ENCODE measurements at places on chromosomes 1 and 21.
A peak's percentile ranks its signal among the peaks of the same experiment; 100 is the strongest.

GRCh38 chr1:72271555-72272085 lies 10.7 kb downstream of the NEGR1 start:
- no peak for DNase-seq

GRCh38 chr21:37945036-37945435 lies 28.8 kb upstream of the KCNJ6 start:
- no peak for DNase-seq

GRCh38 chr1:92030656-92031107 lies 897 bp downstream of the EPHX4 start:
- DNase-seq: no peak

DNA sequence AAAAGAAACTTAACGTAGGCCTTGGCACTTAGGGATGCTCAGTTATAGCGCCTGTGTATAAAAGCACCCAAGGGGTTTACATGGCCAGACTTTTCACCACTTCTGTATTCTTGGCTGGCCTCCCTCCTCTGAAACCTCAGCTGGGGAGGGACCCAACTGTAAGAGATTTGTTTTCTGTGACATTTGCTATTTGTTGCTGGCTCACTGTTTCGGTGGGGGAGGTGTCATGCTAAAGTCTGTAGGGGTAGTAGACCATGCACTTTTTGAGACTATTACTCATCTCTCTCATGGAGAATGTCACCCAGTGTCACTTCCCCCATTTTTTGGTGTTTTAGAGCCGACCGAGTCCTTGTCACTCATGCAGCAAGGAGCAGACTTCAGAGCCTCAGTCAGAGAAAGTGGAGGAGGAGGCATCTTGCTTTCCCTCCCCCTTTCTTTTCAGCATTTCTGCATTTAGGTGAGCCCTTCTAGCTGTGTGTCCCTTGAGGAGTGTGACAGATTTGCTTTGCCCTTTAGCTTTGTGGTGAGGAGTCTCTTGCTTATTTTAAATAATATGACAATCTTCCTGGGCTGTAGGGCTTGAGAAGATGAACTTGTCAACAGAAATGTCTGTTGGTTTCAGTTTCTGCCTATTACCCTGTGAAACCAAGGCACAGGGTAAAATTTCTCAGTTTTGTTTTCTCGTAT lies 160.1 kb downstream of the FASLG start:
- no peak for DNase-seq

- DNase-seq: no peak
These were observed 18.7 kb downstream of the TMEM50A start for GRCh38 chr1:25356848-25357247.

- DNase-seq: no peak
These were observed 163.9 kb downstream of the GABPA start for GRCh38 chr21:25898671-25899070.

DNA sequence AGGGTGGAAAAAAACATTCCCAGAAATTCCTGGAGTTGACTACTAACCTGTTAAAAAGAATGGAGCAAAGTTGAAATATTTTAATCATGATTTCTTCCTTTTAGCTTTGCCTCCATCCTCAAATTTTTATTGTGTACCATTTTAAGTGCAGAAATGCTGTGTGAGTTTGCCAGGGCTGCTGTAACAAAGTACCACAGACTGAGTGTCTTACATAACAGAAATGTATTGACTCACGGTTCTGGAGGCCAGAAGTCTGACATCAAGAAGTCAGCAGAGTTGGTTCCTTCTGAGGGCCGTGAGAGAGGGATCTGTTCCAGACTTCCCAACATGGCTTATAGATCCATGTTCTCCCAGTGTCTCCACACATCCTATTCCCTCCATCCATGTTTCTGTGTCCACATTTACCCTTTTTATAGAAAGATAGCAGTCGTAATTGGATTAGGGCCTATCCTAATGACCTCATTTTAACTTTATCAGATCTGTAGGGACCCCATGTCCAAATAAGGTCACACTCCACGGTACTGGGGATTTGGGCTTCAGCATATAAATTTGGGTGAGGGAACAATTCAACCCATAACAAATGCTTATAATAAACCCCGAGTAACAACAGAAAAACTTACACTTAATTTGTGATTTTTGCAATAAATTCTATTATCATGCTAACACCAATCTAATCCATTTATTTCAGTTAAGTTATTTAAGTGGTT lies 12.7 kb downstream of the SNX7 start:
- DNase-seq: no peak

DNA sequence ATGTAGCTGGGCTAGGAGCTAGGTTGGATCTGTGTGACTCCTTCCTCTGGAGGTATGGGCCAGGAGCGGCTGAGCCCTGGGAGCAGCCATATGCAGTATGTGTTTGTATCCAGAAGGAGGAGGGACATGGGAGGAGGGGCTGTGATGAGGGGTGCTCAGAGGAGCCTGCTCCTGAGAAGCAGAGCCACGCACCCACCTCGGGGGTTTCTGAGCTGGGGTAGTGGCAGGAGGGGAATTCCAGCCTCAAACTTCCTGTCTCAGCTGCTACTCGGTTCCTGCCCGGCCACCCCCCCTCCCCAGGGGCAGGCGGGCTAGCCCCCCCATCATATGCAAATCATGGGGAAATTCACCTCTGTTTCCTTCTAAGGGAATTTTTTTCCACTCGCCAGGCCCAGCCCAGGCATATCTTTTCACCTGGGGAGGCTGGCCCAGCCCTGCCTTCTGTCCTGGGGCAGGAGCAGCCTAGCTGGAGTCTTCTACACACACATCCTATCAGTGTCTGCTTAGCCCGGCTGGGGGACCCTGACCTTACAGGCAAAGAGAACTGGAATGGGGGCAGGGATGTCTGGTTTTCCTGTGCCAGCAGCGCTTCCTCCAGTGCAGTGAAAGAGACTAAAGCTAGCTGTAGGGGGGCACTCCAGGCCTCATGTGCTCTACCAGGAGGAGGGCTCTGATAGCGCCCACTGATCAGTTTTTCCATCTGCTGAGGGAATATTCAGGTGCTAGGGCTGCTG lies 3.0 kb downstream of the ZC3H12A start:
- peak; percentile 62 for DNase-seq

DNA sequence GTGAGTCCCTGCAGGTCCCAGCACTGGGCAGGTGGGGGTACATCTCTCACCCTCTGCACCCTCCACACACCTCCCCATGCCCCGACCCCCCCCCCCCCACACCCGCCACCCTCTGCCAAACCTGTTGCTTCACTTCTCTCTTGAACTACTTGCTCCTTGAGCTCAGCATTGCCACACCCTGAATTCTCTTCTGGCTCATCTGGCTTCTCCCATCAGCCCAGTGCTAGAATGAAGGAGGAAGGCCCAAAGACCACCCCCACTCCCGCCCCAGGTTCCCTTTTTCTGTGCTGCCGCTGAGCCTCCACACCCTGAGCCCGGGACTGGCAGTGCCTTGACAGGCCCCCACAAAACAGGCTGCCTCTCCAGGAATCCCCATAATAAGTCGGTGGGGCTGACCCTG lies 6.4 kb upstream of the TNNI1 start:
- no peak for DNase-seq

DNA sequence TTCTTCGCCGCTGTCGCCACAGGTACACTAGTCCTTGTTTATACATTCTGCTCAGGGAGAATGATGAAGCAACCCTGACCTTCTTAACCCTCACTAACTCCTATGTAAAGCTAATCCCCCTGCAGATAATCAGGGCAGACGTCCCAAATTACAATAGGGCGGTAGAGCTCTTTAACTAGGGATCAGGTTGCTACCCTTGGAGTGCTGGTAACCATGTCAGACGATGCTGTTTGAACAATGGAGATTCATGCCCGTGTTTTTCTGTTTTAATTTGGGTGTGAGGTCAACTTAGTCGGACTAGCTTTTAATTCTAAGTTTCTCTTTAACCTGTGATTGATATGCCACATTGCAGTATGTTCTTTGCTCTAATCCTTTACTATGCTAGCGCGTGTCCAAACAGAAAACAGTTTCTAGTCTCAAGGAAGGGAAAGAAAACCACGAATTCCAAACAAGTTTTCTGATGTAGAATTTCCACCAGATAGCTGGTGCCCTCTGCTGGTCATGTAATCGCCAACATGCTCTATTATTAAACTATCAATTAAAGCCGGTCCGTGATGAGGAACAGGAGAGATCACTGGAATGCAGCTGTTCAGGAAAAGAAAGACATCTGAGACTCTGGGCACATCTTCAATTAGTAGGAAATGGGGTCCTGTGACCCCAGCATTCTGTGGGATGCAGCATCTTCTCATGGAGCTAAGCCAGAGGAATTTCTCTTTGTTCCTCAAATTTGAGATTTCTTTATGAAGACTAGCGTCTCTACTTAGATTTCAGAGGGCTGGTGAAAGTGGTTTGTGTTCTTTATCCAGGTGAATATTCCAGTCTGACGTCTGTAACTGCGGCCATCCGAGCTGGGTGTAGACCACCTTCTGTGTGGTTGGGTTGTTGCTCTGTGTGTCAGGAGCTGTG lies 18.3 kb upstream of the VAMP3 start:
- DNase-seq: peak; percentile 17

- DNase-seq: no peak
These were observed 33.7 kb upstream of the AK4 start for GRCh38 chr1:65114322-65114721.

GRCh38 chr1:20578721-20579395 lies 10.0 kb upstream of the CDA start:
- DNase-seq: no peak

DNA sequence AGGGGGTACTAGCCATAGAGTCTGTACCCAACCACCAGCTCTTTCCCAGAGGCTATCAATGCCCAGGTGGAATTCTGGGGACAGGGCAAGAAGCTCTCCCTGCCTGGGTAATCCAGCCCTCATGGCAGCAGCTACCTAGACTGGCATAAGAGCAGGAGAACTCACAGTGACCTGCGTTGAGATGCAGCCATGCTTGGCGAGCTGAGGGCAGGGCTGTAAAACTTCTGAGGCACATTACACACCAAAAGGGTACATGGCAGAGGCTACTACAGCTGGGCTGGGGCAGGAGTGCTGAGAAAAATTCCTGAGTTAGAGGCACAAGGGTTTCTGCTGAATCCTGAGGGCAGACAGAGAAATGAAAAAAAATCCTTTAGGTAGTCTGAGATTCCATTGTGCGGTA lies 927.9 kb upstream of the B3GALT2 start:
- DNase-seq: no peak

- DNase-seq: no peak
These were observed 14.0 kb downstream of the TSEN15 start for GRCh38 chr1:184065559-184065958.

GRCh38 chr1:4422504-4423289 lies 231.7 kb upstream of the AJAP1 start:
- no peak for DNase-seq

GRCh38 chr1:63323865-63324778 lies 1.8 kb downstream of the FOXD3 start:
- DNase-seq: no peak

DNA sequence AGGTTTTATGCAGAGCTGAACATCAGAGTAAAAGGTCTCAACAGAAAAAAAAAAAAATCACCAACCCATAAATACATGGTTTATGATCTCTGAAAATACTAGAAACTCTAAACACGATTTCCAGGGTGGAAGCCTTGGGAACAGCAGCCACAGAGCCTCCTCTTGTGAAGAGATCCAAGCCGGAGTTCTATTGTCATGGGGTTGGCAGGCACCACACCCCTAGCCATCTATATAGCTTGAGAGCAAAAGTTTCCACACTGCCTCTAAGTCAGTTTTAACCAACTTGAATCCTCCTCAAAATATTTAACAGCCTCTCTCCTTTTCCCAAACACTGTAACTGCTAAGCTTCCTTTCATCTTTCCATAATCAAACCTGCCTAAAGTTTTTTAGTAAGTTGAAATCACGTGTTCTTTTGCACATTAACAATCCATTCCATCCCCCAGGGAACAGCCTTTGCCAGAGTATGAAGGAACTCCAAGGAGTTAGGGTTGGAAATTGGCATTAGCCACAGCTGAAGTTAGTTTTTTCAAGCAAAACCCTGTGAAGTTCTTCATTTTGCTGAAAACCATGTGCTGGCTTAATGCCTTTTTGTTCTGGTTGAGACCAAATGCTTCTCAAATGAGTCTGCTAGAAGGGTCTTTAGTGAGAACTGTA lies 13.8 kb upstream of the SEC16B start:
- DNase-seq: no peak

DNA sequence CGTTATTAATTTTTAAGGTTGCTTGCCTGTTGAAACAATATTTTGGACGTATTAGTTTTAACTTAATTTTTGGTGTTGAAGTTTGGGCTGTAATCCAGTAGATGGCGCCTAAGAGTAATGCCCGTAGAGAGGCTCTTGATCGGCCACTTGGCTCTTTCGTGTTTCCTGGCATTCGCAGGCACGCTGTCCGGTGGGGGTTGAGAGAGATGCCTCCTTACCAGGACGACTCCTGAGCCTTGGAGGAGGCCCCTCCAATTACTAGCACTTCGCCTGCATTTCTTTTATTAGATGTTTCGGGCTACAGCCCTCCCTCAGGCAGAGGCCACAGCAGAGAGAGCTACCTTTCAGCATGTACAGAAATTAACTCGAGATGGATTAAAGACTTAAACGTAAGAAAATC lies 12.0 kb downstream of the OR2M4 start:
- DNase-seq: no peak

GRCh38 chr1:56068210-56068609 lies 511.2 kb downstream of the PLPP3 start:
- no peak for DNase-seq

GRCh38 chr1:19869929-19870328 lies 12.3 kb upstream of the OTUD3 start:
- DNase-seq: no peak

DNA sequence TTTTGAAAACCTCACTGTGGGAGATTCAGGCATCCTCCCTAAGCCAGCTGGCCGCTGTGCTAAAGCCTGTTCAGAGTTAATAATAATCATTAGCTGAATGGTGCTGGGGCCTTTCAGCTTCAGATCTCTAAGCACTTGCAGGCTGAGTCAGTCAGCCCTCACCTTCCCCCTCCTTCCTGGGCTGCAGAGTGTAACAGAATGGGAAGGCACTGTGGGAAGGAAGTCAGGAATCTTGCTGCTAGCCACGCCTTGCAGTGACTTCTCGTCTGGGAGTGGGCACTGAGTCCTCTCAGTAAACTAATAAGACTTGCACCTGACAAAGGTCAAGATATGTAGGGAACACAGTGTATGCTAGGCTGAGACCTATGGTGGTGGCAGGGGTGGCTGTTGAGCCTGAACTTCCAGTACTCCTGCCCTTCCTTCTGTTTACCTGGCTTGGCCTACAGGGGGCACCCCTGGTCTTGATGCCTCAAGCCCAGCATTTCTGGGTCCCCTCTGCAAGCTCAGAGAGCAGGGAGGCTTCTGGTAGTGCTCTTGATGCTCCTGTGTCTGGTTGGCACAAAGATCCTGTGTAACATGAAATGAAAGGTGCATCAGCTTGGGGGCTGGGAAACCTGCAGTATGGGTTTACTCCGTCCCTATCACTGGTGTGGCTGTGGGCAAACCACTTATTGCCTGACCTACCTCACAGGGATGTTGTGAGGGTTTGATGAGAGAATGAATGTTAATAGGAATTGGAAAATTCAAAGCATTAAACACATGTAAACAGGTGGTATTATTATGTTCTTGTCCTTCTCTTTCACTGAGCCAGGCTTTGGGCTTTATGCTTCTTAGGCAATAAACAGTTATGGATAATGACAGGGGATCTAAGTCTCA lies 6.0 kb downstream of the CYB561D1 start:
- peak; percentile 18 for DNase-seq

GRCh38 chr1:160996178-160996577 lies 24.8 kb downstream of the F11R start:
- DNase-seq: no peak

GRCh38 chr1:87219141-87219540 lies 109.5 kb upstream of the LMO4 start:
- no peak for DNase-seq

GRCh38 chr1:206100226-206100815 lies 16.9 kb downstream of the AVPR1B start:
- no peak for DNase-seq

Data from activated CD4-positive, CD25-positive, alpha-beta regulatory T cell (primary cell).